ENCODE measurements at places on chromosomes 3 and 15.

DNA sequence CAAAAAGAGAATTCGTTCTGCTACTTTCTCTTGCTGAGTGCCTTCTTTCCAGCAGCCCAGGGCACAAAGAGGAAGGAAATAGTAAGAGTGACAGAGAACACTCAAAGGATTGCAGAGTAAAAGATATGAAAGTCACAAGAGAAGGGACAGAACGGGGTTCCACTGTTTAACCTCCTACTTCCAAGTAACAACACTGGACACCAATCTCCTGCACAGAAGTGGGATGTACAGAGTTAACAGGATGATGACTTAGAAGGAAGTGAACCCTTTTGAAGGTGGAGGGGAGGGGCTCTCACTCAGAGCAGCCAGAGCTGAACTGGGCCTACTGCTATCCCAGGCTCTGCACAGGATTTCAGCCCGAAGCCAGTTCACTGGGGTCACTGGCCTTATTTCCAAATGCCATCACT is 130.1 kb upstream of the PRICKLE2 start:
- no peak for DNase-seq

DNA sequence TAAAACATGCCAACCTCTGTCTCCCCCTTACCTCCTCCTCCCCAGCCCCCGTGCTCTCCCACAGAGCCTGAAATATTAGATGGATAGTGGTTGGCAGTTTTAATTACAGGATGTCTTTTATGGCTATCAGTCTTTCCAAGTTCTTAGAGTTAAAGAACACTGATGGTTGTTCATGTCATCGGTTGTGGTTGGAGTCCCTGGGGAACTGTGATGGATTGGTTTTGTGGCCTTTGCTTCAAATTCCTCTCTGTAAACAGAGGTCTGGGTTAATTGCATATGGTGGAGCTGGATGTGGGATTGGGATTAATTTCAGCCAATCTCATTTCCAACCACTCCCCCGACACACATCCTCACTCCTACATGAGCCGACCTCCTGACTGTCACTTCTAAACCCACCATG is 164.5 kb upstream of the PROK2 start:
- no peak for DNase-seq

DNA sequence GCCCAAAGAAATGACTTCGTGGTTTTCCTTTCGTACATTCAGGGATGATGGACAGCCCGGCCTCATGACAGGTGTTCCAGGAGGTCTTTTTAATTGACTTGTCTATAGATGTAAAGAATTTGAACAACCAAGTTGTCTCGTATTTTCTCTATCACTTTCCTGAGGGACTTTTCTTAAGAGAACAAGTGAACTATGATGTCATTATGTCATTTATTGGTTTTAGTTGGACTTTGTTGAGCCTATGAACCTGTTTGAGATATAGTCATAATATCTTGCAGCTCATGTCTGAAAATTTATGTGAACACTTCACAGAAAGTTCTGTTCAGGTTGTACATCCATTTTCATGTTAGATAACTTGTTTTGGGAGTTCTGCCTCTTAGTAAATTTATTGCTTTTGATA is 89.2 kb downstream of the RBMS3 start:
- no peak for DNase-seq

DNA sequence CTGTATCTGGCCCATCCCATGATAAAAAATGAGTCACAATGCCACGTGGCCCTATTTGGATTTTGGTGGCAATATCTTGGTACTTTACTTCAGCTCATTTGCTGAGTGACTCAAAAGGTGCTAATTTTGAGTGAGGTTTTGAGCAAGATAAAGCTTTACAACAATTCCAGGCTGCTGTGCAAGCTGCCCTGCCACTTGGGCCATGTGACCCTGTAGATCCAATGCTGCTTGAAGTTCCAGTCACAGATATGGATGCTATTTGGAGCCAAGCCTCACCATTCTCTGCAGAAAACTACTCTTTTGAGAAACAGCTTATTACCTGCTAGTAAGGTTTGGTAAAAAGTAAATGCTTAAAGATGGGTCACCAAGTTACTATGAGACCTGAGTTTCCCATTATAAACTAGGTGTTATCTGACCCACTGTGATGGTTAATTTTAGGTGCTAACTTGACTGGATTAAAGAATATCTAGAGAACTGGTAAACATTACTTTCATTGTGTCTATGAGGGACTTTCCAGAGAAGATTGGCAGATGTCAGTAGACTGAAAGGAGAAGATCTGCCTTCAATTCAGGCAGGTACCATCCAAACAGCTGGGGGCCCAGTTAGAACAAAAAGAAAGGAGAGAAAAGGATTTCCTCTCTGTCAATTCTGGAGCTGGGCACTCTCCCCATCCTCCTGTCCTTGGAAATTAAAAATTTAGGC is 1083.9 kb downstream of the DIPK2A start:
- no peak for DNase-seq

GRCh38 chr3:149609595-149609994 is 48.2 kb downstream of the WWTR1 start:
- DNase-seq, result no peak

DNA sequence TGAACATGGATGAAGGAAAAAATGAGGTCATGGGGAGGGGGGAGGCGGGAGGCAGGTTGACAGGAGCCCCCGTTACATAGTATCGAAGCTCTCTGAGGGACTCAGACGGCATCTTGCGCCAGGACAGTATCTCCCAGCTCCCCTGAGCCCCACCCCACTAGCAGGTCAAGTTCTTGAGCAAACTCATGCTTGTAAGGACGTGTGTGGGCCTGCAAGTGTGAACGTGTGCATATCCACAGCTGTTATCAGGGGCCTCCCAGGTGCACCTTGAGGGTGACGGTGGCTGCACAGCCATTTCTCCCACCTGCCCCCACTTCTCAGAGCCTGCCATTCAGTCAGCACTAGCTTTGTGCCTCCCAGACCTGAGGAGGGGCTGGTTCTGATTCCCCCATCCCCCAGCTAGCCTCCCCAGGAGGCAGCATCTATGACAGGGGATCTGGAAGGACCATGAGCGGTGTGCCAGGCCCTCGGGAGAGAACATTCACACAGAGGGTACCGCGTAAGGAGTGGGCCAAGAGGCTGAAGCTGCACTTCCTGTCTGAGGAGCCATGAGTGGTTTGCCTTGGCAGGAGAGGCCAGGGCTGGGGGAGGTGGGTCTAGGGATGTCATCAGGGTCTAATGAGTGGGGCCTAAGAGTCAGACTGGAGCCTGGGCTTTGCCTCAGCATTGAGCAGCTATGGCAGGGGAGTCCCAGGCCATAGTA is 2.9 kb downstream of the SEMA3F start:
- no peak for DNase-seq

GRCh38 chr3:173007079-173007723 is 133.8 kb downstream of the SPATA16 start:
- DNase-seq, result no peak

GRCh38 chr3:18853269-18853668 is 295.0 kb upstream of the KCNH8 start:
- no peak for DNase-seq

GRCh38 chr3:177282119-177282655 is 84.9 kb upstream of the TBL1XR1 start:
- DNase-seq, result no peak

DNA sequence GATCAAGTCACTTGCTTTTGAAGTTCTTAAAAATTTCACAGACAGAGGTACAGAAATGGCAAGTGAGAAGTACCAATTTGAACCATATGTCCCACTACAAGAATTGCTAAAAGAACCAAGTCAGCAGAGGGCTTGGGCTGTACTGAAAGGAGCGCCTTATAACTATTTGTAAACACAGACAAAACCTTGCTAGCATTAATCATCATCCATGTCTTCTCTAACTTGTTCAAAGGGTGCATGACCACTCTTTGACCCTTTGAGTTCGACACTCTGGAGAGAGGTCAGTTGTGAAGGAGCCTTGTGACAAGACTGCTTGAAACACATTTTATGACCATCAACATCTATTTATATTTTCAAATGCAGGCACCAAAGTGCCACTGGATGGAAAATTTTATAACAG is 191.7 kb downstream of the PDZRN3 start:
- no peak for DNase-seq

DNA sequence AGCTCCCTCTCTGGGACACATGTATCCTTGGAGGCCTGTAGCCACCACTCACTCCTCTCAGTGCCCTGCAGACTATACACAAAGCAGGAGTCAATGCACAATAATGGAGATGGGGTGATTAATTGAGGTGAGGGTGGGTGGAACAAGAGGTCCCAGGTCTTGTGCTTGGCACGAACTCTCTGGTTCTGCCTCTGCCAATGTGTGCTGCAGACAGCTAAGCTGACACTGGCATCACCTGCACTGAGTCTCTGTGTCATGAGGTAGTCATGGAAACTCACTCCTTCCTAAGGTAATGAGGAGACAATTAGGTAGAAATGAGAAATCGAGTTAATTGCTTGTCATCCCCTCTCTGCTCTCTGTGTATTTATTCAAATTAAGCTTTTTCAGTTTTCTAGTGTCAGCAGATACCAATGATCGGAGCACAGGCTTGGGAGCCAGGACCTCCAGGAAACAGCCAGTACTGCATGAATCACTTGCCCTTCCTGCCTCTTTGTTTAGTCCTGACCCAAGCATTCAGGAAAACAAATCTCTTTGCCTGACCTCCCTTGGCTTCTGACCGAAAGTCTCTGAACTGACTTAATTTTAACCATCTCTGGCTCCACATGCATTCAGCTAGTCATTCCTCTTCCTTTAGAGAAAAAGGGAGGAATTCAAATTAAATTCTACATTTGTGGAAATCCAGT is 56.7 kb downstream of the DRD3 start:
- DNase-seq, result no peak

- DNase-seq, result no peak
Measured at GRCh38 chr3:100761211-100761942, 52.1 kb downstream of the TFG start.

DNA sequence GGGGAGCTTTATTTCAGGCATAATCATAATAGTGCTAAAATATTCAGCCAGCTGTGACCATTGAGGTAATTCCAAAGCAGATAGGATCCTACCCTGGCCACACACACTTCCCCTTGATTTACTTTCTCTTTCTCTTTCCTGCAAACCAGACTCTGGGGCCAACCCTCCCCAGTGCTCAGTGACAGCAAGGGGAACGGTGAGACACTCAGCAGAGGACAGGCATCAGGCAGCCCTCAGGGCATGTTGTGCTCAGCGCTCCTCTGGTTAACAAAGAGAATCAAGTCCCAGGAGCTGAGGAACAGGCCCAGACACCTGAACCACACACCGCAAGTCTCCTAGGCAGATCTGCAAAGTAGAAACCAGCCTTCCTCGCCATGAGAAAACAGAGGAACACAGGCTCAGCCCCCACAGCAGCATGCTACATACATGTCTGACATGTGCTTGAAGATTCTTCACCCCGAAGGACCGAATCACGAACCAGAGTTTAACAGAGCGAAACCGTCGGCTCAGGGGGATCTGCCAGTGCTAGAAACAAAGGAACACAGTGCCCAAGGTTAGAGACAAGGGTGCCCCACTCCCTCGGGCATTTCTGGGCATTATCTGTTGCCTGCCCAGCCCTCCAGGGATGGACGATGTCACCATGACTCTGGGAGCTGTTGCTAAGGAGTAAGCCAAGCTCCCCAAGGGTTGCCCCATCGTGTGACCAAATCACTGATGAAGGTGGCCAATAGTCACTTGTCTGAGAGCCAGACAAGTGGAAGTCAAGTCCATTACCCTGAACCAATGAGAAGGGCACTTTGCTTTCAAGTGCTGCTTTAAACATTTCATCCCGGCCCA is 17.5 kb downstream of the HDC start:
- no peak for DNase-seq

GRCh38 chr15:100879464-100880138 is at the start of gene ALDH1A3:
Gene ALDH1A3 (plus strand): TSS chr15:100879831. CDS start chr15:100879908, 77 bp downstream.
- DNase-seq, result no peak

DNA sequence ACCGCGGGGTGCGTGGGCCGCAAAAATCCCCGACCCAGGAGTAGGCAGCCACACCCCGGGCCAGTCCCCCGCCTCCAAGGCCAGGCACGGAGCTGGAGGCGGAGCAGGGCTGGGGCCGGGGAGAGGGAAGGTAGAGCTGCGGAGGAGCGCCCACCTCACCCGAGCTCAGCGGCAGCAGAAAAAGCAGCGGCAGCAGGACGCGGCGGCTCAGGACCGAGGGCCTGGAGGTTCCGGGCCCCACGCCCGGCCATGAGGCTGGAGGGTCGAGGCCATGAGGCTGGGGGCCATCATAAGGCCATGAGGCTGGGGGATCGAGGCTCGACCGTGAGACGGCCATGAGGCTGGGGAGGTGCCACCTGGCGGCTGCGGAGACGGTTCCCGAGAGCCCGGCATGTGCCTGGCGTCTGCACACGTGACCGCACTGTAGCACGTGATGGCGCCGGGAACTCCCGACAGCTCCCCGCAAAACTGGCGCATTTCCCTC is 32.9 kb upstream of the PRSS50 start:
- no peak for DNase-seq

DNA sequence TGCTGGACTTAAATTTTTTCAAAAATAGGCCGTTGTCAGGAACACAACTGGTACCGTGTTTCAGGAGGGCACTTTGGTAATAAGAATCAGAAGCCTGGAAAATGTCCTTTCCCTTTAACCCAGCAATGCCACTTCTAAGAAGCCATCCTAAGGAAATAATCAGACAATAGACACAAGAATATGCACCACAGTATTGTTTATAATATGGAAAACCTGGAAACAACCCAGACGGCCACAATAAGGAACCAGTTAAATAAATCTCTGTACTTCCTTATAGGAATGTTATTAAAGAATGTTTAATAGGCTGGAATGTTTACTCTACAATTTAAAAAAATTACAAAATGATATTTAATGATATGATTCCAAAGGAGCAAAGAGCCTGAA is 30.4 kb upstream of the ATP1B3 start:
- DNase-seq, result no peak

GRCh38 chr3:31364711-31365110 is 168.0 kb upstream of the STT3B start:
- DNase-seq, result no peak

- no peak for DNase-seq
Measured at GRCh38 chr3:64454179-64454578, 228.9 kb upstream of the PRICKLE2 start.

DNA sequence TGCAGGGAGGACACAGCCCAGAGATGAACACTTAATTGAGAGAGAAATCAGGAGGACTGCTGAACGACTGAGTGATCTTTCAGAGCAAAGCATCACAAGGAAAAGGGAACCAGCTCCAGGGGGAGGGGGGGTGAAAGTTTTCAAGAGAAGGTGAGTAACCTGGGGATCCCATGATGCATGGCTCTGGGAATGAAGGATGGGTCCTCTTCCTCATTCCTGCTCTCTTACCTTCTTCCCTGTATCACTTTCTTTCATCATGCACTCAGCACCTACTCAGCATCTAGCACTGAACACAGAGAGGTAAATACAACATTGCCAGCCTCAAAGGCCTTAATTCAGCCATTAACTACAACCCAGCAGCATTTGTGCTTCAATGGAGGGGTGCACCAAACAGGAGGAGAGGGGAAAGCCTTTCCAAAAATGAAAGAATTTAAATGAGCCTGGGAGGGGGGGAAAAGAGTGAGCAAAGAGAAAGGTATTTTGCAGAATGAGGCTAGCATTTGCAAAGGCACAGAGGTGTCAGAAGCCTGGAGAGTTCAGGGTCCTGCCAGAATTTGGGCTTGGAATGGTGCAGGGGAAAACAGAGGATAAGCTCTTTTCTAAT is 427.4 kb downstream of the FOXP1 start:
- no peak for DNase-seq

- no peak for DNase-seq
Measured at GRCh38 chr3:12895391-12896062, 54.2 kb upstream of the RPL32 start.

GRCh38 chr3:176978441-176978840 is 218.8 kb downstream of the TBL1XR1 start:
- no peak for DNase-seq

GRCh38 chr3:61805510-61806080 is 244.2 kb downstream of the PTPRG start:
- DNase-seq, result no peak
